Smooth muscle cell of the coronary artery (primary cell): ENCODE measurements at places on chromosomes 16 and 17. TPM values are rescaled to one million over a fixed set of nuclear protein-coding genes. Genes with fewer than 3 reads are reported as not detected.

The CDRT15L2 gene
- not detected in 2 replicates for total RNA-seq

The HSD17B1 gene
- 1.8 and 8.9 TPM in 2 replicates for total RNA-seq

The TMEM98 gene
- total RNA-seq, result 142 and 224 TPM in 2 replicates

The NLK gene
- 7.0 and 15.1 TPM in 2 replicates for total RNA-seq

The HS3ST4 gene
- not detected in 2 replicates for total RNA-seq

The PCGF2 gene
- 1.5 and 5.3 TPM in 2 replicates for total RNA-seq

The NPB gene
- total RNA-seq, result 0.23 and 0.38 TPM in 2 replicates
